ENCODE measurements at places on chromosomes 3 and 15.

DNA sequence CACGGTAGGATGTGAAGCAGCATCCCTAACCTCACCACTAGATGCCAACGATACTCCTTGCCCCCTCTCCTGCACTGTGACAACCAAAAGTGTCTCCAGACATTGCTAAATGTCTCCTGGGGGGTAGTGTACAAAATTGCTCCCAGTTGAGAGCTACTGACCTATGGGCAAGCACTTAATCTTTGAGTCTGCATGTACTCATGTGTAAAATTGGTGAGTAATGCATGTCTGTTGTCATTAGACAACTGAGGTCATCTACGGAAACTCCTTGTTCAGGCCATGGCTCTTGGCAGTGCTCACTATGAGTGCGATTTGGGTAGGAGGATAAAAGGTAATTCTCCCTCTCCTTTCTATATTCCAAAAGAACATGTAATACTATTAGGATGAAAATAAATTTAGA lies 29.2 kb downstream of the PDHB start:
- no peak for DNase-seq

- DNase-seq, result no peak
These were observed 969.4 kb downstream of the PLOD2 start for GRCh38 chr3:145191543-145191942.

- no peak for DNase-seq
These were observed 514.3 kb upstream of the PPP2R3A start for GRCh38 chr3:135451037-135451785.

- DNase-seq, result no peak
These were observed 73.0 kb downstream of the SPRED1 start for GRCh38 chr15:38325648-38325990.

GRCh38 chr15:41331833-41332193 lies 578 bp downstream of the OIP5 start:
- no peak for DNase-seq

GRCh38 chr3:128844502-128844901 lies 34.9 kb upstream of the ACAD9 start:
- DNase-seq, result no peak

DNA sequence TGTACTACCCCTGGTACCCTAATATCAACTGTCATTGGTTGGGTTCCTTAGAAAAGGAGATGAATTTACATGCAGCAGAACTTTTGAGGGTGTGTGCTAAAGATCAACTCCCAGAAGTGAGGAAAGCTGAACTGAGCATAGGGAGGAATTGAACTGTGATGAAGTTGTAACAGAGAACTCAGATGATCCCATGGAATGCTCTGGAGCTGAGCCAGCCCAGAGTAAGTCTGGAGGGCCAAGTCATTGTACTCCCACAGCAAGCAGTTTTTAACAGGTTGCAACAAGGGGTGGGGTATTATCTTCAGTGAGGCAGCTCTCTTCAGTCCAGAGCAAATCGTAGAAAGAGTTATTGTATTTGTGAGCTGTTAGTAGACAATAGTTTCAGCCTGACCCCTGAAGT lies 572.3 kb downstream of the PYDC2 start:
- DNase-seq, result no peak

All from activated CD8-positive, alpha-beta memory T cell treated with anti-CD3 and anti-CD28 coated beads for 1 hour (primary cell).